Frontal cortex (tissue), 4 donors: ENCODE measurements at places on chromosomes 6 and 20.

GRCh38 chr6:70282312-70282918, 20.5 kb downstream of the COL9A1 start:
- no peak for DNase-seq

- no peak for DNase-seq
These were observed 43.1 kb downstream of the DSTN start for GRCh38 chr20:17612992-17613327.

- DNase-seq, result no peak
These were observed 319.4 kb downstream of the CD109 start for GRCh38 chr6:74015427-74015826.

GRCh38 chr6:125904871-125905270, 51.7 kb upstream of the HINT3 start:
- no peak for DNase-seq

- no peak for DNase-seq
These were observed 216.9 kb upstream of the LRFN2 start for GRCh38 chr6:40803897-40804702.

DNA sequence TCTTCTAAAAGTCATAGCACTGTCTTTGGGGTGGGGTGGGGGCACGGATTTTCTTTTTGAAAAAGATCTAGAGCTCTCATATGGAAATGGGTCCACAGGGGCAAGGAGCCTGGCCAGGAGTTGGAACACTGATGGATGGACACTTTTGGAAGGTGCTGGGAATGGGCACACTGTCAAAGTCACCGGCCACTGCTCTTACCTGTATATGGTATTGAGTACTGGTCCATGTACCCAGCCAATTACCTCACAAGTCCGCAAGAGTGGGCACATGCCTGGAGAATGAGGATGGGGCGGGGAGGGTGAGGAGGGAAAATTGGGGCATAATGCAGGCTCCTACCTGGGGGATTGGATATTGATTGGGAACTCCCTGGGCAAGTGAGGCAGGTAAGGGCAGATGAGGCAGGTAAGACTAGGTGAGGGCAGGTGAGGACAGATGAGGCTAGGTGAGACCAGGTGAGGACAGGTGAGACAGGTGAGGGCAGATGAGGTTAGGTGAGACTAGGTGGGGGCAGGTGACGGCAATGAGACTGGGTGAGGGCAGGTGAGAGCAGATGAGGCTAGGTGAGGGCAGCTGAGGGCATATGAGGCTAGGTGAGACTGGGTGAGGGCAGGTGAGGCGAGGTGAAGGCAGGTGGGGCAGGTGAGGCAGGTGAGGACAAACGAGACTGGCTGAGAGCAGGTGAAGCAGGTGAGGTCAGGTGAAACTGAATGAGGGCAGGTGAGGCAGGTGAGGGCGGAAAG, 167.9 kb downstream of the NRN1 start:
- no peak for DNase-seq

GRCh38 chr20:54137115-54137514, 36.7 kb downstream of the CYP24A1 start:
- no peak for DNase-seq

- DNase-seq, result no peak
These were observed 409.3 kb upstream of the RUNX2 start for GRCh38 chr6:44918671-44919296.

GRCh38 chr20:45949542-45950329, 15.3 kb downstream of the PCIF1 start:
- DNase-seq, result no peak

DNA sequence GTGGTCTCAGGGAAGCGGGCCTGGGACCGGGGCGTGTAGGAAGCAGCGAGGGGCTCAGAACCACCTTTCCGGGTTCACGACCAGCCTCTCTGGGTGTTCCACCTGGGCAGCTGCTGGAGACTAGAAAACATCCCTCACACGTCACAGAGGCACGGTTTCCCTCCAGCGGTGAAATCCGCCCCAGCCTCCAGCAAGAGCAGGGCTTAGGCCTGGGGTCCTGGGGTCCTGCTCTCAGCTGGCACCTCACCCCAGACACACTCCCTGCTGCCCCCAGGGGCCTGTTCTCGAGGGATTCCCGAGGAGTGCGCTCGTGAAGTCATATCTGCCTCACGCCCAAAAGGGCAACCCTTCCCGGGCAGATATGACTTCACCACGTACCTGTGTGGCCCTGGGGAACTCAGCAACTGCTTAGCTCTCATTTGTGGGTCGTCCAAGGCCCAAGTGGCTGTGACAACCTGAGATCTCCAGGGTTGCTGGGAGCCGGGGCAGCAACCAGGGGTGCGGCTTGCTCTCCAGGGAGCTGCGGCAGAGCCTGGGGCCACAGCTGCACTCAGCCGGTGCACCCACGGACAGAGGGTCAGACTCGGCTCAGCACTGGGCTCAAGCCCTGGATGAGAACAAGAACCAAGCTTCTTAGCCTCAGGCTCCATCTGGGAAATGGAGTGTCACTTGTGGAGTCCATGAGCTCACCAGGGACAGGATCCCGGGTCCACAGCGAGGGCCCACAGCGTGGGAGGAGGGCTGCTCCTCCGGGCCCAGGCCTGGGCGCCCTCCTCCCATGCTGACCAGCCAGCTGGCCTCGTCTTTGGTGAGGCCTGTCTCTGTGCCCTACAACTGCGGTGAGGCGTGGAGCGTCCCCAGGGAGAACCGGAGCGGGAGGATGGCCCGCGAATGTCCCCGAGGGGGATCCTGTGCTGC, 661 bp downstream of the FNDC11 start:
- no peak for DNase-seq

- DNase-seq, result no peak
These were observed 1.8 kb downstream of the SEC63 start for GRCh38 chr6:107956181-107956580.
